NCI-H510A treated with DMSO at 0.1 percent for 48 hours (cell line): ENCODE measurements at places on chromosomes 11 and 22.

GRCh38 chr11:35387111-35387982 is 32.0 kb downstream of the SLC1A2 start:
- DNase-seq, result no peak

DNA sequence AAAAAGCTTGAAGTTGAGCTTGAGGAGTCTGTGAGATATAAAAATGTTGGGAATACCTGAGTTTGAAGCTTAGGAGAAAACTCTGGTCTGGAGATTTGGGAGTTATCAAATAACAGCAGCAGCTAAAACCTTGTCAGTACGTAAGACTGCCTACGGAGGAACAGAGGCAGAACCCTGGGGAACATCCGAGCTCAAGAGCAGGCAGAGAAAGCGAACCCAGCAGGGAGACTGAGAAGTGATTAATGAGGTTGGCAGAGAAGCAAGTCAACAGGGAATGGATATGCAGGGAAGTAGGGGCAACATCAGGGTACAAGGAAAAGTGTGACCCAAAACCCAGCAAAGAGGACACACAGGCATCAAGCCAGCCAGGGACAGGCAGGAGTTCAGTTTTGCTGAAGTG is 12.6 kb upstream of the MTFP1 start:
- DNase-seq, result no peak

DNA sequence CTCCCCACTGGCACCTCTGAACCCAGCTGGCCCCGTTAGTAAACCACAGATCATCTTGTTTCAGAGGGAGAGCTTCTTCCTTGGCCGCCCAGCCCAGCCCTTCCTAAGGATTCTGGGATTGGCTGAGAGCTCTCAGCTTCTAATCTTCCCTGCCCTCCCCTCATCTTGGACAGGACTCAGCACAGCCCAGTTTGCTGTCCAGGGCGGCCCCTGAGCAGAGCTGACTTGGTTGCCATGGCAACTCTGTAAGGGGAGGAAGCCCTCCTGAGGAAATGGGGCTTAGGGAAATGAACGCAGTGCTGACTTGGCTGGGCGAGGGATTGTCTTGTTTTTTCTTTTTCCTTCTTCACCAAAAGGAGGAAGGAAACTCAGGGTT is 4.6 kb downstream of the APOL4 start:
- DNase-seq, result no peak

DNA sequence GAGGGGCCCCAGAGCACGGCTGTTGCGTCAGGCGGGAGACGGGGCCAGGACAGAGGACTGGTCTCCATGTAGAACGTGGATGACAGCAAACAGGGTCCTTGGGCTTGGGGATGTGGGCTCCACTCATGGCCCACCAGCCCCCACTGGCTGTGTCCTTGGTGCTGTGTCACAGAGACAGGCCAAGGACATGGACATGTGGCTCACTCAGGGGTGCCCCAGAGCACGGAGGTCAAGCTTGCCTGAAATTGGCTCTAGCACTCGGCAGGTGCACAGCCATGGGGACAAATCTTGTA is 14.4 kb downstream of the FADS2 start:
- DNase-seq, result no peak

DNA sequence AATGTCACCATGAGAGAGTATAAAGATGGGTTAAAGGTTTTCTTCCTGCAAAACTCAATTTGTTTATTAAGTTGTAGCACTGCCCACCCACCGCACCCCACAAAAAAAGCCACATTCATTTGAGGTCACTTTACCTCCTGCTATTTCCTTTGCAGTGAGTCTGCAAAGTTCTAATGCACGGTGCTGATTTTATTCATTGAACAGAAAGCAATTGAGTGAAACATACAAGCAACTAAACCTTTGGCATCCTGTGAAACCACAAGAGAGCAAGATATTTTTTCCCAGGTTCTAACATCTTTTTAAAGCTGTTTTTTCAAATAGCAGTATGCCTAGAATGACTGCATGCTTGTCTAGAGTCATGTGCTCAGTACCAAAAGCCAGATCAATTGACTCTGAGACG is 39.0 kb downstream of the RRAS2 start:
- DNase-seq, result no peak

DNA sequence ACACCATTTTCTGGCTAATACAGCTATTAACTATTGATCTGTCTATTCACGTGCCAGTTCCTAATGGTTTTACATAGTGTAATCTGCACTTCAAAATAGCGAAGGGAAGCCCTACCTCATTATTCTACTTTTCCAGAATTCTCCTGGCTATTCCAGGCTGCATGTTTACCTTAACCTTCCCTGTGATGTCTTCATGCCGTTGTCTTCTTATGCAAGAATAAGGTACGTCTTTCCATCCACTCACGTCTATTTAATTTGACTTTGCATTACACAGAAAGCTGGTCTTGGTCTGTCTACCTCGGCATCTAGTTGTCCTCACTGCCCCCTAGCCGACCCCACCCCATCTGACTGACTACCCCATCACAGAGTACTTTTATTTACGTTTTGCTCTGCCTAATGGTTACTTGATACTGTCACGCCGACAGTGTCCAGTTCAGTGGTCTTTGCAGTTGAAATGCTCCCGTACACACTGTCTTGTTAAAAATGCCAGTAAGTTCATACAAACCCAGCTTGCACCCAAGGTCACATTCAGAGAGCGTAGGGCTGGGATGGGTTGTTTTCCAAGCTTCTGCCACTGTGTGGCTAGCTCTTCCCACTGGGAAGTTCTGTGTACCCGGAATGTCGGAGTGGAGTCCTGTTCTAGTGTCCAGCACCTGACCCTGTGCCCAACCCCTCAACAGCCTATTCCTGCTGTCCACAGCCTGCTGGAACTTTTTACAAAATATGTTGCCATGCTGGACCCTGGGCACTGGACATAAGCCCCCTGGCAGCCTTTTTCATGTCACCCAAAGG is 15.0 kb downstream of the NEAT1 start:
- DNase-seq, result no peak

DNA sequence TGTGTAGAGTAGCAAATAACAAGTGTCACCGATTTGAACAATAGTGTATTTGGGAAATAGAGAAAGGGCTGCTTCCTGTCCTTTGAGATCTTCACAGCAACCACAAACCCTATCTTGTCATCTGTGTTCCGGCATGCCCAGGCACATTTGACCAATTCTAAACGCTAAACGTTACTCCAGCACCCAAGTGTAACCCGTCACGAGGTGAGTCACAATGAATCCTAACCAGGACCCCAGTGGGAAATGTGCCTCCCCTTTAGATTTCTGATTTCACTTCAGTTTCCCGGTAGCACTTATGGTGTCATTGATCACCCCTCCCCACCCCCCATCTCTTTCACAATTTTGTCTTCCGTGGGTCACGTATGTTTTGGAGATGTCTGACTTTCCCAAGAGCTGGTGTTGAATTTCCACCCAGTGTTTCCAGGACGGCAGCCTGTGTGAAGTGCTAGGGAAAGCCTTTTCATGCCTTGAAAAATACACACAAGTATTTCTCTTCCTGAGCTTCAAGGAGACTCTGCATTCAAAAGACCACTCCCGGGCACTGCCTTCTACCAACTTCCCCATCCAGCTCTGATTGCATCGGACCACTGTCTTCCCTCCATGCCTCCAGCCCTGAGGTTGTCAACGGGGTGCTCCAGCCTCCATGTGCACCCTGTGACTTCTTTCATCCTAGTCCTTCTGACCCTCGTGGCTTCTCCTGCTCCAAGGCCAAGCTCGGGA is 10.5 kb upstream of the C11orf24 start:
- no peak for DNase-seq

DNA sequence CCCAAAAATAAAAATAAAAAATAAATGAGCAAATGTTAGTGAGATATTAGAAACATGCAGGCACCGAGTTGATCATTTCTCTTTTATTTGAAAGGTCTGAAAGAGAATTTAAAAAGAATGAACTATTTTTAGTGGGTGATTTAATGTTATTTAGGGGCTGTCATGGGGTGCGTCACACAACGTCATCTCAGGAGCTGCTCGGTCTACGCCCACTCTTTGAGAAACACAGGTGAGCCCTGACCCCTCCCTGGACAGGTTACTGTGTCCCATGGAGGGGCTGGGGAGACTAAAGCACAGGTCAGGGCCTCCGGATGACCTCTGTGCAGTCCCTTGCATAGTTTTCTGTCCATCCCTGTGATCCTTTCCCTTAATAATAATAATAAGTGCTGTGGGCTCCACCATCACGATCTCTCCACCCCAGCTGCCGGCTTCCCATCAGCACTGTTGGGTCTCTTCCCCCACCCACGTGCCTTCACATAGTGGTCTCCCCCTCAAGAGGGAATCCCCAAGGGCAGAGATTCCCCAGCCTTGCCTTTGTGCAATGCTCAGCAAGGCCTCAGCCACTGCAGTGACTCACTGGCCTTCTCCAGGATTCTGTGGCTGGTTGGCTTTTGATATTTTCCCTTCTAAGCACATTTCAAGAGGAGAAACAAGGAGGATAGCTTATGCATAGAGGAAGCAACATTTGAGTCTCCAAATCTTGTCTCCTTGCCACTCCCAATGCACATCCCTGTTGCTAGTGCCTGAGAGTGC is 159.9 kb downstream of the TTC17 start:
- no peak for DNase-seq

DNA sequence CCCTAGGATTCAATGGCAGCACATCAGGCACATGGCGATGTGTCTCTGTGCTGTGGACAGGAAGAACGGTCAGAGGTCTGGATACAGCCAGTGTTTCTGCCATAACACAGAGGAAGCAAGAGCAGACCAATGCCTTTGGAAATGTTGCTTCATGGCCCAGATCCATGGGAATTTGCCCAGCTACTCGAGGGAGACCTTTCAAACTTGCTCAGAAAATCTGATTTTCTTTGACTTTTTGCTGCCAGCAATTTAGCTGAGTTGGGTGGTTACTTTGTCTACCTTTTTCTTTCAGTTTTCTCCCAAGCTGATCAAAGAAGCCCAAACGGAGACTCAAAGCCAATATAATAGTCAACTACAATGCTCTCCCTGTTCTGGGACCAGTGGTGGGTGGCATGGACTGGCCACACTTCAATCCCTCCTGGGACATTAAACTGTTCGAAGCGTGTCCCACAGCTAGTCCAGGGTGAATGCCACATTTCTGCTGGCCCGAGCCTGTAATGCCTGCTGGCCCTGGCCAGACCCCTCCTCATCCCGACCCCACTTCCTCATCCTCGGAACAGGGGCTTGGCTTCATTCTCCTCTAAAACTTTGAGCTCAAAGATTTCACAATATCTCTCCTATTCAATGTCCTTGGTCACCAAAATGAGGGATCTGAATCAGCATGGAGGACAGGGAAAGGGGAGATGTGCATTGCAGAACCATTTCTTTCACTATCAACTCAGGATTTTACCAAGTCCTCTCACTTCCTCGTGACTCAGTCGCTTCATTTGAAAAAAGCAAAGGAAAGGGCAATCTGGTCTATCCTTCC is 93.3 kb downstream of the ABTB2 start:
- no peak for DNase-seq

DNA sequence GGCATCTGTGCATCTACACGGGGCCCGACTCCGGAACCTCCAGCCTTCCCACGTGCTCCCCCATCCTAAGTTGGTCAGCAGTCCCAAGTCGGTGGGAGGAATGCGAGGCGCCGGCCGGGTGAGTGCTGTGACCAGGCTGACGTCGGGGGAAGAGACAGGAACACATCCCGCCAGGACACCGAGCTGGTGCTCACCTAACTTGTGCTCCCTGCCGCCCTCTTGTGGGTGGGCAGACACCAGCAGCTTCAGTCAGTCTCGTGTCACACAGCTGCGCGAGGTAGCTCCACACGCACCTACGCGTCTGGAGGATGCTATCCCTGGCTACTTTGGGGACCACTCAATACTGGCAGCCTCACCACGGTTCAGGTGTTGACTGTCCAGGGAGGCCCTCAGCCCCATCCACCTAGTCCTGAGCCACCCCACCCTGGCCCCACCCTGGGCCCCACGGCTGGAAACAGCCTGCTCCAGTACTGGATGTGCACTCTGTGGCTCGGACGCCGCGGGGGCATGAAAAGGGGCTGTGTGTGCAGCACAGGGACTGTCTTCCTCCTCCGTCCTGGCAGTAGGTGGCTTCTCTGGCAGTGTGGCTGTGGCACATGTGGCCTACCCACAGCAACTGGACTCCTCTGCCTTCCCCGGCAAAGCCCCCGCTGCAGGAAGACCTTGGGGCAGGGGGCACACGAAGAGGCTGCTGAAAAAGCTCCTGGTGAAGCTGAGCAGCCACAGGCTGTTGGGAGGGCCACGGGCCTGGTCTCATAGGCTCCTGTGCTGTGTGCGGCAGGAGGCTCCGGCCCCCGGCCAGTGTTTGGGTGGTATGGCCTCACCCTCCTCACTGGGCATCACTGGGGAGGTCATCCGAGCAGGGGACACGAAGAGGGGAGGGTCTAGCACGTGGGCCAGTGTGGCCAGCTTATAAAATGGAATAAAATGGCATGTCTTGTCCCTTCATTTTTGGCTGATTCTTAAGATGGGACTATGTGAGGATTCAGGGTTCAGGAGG is 11.2 kb upstream of the BID start:
- no peak for DNase-seq

DNA sequence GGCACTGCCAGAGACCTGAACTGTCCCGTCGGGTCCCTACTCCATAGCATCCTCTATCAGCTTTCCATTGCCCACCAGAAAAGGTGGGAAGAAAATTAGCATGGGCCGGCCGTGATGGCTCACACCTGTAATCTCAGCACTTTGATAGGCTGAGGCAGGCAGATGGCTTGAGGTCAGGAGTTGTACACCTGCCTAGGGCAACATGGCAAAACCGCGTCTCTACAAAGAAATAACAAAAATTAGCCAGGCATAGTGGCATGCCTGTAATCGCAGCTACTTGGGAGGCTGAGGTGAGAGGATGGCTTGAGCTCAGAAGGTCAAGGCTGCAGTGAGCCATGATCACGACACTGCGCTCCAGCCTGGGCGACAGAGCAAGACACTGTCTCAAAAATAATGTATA is 3.5 kb downstream of the SLC25A18 start:
- no peak for DNase-seq

- no peak for DNase-seq
These were observed 1313.6 kb downstream of the TBC1D22A start for GRCh38 chr22:48076008-48076407.
